ENCODE measurements at places on chromosomes 5 and 9. TPM values are rescaled to one million over a fixed set of nuclear protein-coding genes. Genes with fewer than 3 reads are reported as not detected.
A peak's percentile ranks its signal among the peaks of the same experiment; 100 is the strongest.

GRCh38 chr5:180215783-180216630 is 7.0 kb upstream of the RASGEF1C start:
- H3K4me1 ChIP-seq: no peaks in the 10 kb centered on the region
- no peaks in the 10 kb centered on the region for H3K27me3 ChIP-seq
- no peak for DNase-seq
- no peak overlapping the region for H3K27ac ChIP-seq
- H3K36me3 ChIP-seq: no peaks in the 10 kb centered on the region
- no peak overlapping the region for H3K4me3 ChIP-seq

- peak; percentile 9 for DNase-seq
- H3K36me3 ChIP-seq: no peaks in the 10 kb centered on the region
- no peak overlapping the region for H3K27ac ChIP-seq
- H3K4me1 ChIP-seq: peaks cover 12% of the 10 kb centered on the region
- H3K27me3 ChIP-seq: no peaks in the 10 kb centered on the region
- H3K4me3 ChIP-seq: no peak overlapping the region
Measured at GRCh38 chr5:74188351-74189105, 452.0 kb downstream of the ENC1 start.

DNA sequence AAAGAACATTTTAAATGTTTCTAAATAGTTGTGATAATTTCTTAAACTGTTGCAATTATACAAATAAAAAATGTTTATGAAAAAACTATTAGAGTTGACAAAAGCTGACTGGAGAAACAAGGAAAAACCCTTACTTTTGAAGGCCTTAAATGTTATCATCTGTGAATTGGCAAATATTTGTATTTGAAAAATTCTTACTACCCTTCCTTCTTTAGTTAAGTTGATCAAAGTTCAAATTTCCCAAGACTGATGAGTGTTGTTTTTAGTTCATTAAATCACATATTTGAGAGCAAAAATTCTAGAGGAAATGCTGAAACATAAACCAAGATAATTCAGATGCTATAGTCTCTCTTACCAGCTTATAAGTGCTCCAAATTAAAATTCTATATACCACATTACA is 2.6 kb upstream of the SLC35D2 start:
- DNase-seq: no peak
- no peaks in the 10 kb centered on the region for H3K4me1 ChIP-seq
- H3K4me3 ChIP-seq: no peak overlapping the region
- H3K36me3 ChIP-seq: no peaks in the 10 kb centered on the region
- no peaks in the 10 kb centered on the region for H3K27me3 ChIP-seq
- H3K27ac ChIP-seq: no peak overlapping the region

Gene ADCY2
- not detected for total RNA-seq

Gene ADRA1B
- 0.32 TPM for total RNA-seq

- H3K36me3 ChIP-seq: no peaks in the 10 kb centered on the region
- H3K4me1 ChIP-seq: 0 out of 2 replicates have a peak, but pooled peaks cover 3% of the 10 kb centered on the region
- DNase-seq: no peak
- H3K4me3 ChIP-seq: no peak overlapping the region
- no peak overlapping the region for H3K27ac ChIP-seq
Measured at GRCh38 chr9:78767490-78767889, 470.6 kb downstream of the PSAT1 start.

- peaks cover 14% of the 10 kb centered on the region for H3K4me1 ChIP-seq
- no peak overlapping the region for H3K4me3 ChIP-seq
- no peak for DNase-seq
- H3K27me3 ChIP-seq: no peaks in the 10 kb centered on the region
- peaks cover 74% of the 10 kb centered on the region for H3K36me3 ChIP-seq
Measured at GRCh38 chr5:10421896-10422691, 19.6 kb upstream of the ROPN1L start.

DNA sequence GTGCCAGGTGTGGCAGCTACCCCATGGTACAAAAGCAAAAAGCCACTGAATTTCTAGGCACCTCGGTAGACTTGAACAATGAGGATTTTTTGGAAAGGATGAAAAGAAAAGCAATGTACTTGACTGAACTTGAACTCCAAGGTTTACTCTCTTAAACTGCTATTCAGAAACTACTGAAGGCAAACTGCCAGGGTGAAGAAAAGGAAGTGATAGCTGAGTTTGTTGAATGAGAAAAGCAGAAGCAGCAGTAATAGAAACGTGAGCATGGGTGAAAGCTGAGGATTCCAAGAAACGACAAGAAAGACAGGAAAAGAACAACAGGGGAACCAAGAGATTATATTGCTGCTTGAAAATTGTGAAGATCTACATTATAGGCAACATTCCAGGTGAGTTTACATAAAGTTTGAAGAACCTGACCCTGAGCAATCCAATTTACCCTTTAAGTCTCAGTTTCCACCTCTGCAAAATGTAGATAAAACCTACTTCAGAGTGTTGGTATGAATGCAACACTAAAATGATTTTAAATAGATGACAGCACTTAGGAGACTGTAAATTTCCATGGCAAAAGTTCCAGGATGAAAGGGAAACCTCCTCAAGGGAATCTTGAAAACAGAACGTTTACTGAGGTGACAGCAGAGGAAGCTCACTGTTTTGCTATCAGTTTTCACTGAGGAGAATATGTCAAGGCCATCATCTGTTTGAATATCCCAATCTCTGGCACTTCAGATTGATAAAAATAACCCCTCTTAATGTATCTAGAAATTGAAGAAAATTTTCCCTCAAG is 245.8 kb downstream of the SPATA31D1 start:
- H3K4me1 ChIP-seq: no peaks in the 10 kb centered on the region
- no peak for DNase-seq
- no peaks in the 10 kb centered on the region for H3K27me3 ChIP-seq
- no peaks in the 10 kb centered on the region for H3K36me3 ChIP-seq

Gene GRIA1
- total RNA-seq: 0.11 TPM

Gene PLAC8L1
- total RNA-seq: not detected

Gene COL23A1
- total RNA-seq: not detected

GRCh38 chr9:1606253-1606652 is 408.9 kb upstream of the SMARCA2 start:
- no peak overlapping the region for H3K27ac ChIP-seq
- no peak overlapping the region for H3K4me3 ChIP-seq
- no peaks in the 10 kb centered on the region for H3K36me3 ChIP-seq
- DNase-seq: no peak
- H3K27me3 ChIP-seq: 0 out of 2 replicates have a peak, but pooled peaks cover 3% of the 10 kb centered on the region
- no peaks in the 10 kb centered on the region for H3K4me1 ChIP-seq

DNA sequence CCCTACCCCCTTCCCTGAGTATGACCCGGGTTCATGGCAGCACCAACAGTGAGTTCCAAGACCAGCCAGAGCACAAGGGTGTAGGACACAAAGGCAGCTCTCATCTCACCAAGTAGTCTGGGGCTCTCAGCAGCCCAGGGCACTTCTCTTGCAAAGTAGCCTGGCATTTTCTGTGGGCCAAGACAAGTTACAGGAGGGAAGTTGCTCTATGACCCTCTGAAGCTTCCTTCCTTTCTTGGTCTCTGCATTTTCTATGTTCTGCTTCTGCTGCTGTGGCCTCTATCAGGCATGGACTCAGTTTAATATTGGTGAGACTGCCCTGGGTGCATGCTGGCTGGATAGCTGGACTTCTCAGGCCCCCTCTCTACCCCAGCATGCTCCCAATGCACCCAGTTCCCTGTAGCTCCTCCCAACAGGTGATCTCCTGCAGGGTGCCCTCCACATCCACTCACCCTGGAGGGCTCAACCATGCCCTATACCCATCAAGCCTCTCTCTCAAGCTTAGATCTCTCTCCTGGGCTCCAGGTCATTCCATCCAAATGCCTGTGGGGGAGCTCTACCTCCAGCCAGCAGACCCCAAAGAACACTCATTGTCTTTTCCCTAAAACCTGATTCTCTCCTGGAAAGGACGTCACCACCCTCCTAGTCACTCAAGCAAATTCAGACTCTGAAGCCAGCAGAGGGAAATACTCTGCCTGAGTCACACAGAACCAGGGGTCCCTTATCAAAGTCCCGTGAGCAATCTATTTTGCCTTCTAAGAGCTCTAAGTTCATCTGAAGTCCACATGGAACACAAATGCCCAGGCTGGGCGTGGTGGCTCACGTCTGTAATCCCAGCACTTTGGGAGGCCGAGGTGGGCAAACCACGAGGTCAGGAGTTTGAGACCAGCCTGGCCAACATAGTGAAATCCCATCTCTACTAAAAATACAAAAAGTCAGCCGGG is 13.8 kb downstream of the TBC1D2 start:
- DNase-seq: no peak
- no peak overlapping the region for H3K27ac ChIP-seq
- no peak overlapping the region for H3K4me3 ChIP-seq
- peaks cover 41% of the 10 kb centered on the region for H3K36me3 ChIP-seq
- no peaks in the 10 kb centered on the region for H3K27me3 ChIP-seq

Gene SPATA31C1
- total RNA-seq: not detected

DNA sequence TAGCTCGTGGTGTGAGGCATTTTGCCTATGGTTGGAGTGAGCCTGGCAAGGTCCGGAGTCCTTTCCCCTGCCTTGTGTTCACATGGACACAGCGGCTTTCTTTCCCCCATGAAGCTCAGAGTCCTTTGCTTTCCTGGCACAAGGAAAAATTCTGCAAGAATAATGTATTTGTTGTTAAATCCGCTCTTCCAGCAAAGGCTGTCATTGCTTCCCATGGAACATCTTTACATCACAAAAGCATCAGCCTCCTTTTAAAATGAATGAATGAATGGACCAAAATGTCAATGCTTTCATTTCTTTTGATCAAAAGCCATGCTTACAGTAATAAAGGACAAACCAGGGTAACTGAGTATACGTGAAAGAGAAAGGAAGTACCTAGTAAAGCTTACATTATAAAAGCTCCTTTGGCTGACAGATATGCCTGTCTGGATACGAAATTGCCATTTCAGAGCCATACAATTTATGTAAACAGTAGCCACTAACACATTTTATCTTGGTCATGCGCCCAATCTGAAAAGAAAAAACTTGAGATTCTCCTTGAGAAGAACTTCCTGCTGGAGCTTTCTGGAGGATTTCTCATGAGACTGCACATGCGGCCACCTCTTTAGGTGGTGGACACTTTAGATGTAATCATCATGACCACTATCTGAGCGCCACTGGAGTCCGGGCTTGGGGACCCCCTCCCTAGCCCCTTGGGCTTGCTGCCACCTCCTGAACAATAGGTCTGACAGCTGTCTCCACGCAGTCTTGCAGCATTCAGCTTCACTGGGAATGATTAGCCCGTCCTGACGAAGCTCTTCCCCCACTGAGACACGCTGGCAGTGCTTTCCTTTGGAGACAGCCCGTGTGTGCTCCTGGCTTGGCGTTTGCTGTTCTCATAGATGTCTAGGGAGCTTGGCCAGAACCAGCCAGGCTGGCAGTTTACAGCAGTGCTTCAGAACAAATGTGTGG is 355.9 kb downstream of the ADAMTS6 start:
- H3K27me3 ChIP-seq: no peaks in the 10 kb centered on the region
- peak overlapping the region; percentile 51 for H3K27ac ChIP-seq
- H3K4me3 ChIP-seq: no peak overlapping the region
- H3K4me1 ChIP-seq: peaks cover 30% of the 10 kb centered on the region

- H3K27ac ChIP-seq: peak overlapping the region; percentile 47
- no peaks in the 10 kb centered on the region for H3K27me3 ChIP-seq
- DNase-seq: peak; percentile 19
Measured at GRCh38 chr9:98226516-98226915, 28.9 kb downstream of the TBC1D2 start.

Data from GM23248 (cell line).